NCI-H146 (cell line): ENCODE measurements at places on chromosomes 5 and 9.

DNA sequence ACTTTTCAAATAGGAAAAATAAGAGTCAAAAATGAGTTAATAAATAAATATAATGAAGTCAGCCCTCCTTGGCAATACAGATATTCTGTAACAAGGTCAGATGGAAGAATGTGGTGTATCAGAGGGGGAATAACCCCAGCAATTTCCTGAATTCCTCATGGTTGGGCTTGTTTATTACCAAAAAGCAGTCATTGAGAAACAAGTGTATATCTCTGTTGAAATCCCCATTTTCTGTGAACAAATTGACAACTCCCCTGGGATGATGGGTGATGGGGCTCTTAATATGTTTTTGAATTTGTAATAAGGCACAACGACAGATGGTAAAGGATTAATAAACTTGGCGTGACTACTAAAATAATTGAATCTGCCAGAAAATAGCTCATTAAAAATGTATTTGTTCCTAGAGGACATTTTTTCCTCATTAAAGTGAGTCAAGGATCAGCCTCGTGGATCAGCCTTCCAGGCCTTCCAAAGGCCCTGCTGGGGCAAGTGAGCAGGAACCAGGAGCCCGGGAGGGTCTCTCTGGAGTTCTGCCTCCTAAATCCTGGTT is 34.2 kb downstream of the THBS4 start:
- no peak for DNase-seq

- no peak for DNase-seq
Observed at GRCh38 chr9:71924576-71924975, 13.1 kb downstream of the C9orf85 start.

DNA sequence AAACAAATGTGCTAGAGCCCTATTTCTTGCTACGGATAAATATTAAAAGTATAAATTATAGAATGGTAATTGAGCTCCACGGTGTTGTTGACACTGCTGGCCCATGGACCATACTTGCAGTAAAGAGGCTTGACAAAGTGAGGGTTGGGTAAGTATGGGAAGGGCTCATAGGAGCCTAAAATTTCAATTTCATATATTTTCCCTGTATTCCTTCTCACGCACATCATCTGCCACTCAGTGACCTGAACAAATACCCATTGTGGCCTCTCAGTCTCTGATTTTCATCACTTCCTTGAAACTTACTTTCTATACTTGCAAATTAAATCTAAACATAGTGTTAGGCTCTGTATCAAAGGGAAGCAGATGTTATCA is 116.5 kb downstream of the PIK3R1 start:
- no peak for DNase-seq

DNA sequence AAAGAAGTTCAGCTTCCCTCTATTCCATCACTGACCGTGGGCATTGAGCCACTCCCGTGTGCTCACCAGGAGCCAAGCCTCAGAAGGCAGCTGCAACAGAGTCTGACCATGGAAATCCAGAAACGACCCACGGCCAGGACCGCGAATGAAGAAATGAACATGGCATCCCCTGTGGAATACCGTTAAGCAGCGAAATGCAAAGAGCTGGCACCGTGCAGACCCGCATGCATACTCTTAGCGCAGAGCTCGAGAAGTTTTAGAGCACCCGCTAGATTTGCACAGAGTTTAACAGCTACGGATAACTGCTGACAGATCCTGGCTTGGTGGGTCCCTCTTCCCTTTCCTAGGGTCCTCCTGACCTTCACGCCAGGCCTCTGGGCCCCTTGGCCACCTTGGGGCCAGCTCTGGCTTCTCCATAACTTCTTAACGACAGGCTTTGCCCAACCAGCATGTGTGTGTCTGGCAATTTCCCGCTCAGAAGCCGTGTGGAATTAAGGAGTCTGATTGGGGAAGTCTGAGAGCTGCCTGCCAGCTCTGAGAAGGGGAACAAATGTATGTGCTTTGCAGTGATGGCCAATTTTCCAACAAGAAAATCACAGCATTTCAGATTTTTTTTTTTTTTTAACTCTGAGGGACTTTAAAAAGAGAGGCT is 75.3 kb upstream of the COL5A1 start:
- DNase-seq: no peak

DNA sequence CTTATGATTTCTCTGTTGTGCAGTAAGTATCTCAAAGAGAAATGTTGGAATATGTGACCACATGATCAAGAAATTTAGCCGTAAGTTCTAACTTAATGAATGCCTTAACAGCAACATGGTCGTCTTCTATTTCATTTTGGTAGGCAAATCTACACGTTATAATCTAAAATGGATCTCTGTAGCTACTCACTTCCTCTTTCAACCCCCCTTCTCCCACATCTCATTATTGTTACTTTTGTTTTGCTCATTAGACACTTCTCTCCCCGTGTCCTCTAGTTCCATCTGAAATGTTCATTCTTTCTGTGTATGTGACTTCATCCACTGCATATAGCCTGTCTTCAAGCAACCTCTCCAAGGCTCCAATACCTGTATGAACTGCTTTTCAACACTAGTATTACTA is 27.1 kb upstream of the LPAR1 start:
- no peak for DNase-seq

DNA sequence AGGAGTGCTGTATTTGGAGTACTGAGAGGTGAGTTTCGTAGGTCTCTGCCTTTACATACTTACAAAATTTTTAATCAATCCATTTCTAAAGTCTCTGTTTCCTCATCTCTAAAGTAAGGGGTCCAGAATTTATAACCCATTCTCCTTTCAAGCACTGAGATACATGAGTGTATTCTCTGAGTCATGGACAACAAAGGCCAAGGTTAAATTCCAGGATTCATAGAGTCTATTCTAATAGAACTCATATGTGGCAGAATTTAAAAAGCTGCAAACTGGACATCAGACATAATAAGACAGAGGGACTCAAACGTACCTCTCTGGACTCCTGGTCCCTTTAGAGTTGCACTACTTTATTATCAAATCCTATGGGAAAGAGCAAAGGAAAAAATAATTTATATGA is 112.5 kb upstream of the SLIT3 start:
- DNase-seq: no peak

DNA sequence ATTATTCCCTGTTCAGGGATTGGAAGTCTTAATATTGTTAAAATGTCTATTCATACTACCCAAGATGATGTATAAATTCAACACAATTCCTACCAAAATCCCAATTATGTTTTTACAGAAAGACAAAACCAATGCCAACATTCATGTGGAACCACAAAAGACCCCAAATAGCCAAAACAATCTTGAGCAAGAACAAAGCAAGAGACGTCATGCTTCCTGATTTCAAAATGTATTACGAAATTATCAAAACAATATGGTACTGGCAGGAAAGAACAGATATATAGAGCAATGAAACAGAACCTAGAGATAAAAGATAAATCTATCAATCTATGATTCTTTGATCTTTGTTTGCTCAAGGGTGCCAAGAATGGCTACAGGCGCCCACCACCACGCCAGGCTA is 237.9 kb downstream of the TAF11L14 start:
- no peak for DNase-seq

GRCh38 chr9:97632248-97632984 is 752 bp downstream of the TSTD2 start:
- peak; percentile 81 for DNase-seq

GRCh38 chr5:160044391-160044804 is 35.5 kb downstream of the TTC1 start:
- DNase-seq: no peak

GRCh38 chr9:21316032-21316842 is 11.1 kb upstream of the IFNA5 start:
- DNase-seq: no peak

DNA sequence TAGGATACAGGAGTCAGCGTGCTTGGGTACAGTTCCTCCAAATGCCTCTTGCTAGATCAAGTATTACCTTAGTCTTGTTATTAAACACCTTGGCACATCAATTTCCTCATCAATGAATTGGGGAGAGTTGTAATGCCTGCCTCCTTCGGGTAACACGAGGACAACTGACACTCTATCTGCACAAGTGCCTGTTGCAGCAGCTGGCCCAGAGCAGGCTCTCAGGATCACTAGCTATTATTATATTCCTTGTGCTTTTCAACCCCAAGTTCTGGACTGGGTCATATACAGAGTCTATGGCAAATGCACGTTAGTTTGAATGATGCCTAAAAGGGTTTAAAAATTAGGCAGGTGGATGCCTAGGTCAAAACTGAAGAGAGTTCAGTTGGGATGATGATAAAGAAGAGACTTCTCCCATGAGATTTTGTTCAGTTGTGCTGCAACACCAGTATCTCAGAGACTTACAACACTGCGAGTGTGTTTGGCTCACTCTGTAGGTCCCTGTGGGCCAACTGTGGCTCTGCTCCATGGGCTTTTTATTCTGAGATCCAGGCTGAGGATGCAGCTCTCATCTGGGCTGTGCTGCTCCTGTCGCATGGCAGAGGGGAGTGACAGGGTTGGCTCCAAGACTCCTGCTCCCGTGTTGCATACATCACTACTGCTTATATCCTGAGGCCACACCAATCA is 41.1 kb upstream of the TEX48 start:
- DNase-seq: no peak

GRCh38 chr5:180130291-180130869 is 58.8 kb upstream of the RNF130 start:
- DNase-seq: no peak

- DNase-seq: no peak
Observed at GRCh38 chr9:21549251-21549765, 67.2 kb upstream of the IFNE start.

GRCh38 chr5:54610197-54610944 is 92.8 kb downstream of the SNX18 start:
- DNase-seq: no peak

GRCh38 chr5:172870291-172870714 is 36.3 kb downstream of the ERGIC1 start:
- DNase-seq: no peak

GRCh38 chr9:116705531-116705930 is 18.4 kb downstream of the TRIM32 start:
- DNase-seq: no peak

DNA sequence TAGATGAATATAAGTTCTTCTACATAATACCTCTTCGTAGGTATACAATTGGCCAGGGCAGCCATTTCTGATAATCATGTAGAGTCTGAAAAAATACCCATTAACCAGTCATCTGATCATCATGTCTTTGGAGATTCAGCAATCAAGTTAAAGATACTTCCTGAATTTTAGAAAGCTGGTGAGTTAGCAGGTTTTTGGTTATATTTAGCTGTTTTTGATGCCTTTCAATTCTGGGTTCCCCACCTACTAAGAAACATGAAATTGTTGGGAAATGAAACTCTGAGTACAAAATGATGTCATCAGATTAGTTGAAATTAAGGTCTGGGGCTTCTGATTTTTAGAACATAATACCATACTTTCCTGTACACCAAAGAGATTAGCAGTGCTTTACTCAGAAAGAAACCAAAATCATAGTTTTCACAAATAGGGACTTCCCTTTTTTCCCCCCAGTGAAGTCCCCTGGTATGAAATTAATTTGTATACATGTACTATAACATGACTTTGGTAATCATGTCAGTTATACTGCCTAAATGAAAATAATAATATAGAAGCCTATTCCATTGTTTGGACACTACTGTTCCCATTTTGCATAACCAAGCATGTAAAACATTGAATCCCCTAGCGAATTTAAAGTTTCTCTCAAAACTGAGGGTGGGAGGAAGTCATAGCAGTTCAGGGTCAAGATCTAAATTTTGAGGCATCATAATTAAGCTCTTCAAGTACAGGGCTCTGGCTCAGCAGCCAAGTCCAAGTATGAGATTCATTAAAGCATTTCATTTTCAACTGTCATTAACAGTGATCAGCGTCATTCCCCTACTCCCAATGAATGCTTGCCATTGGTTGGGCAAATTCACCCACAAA is 17.9 kb downstream of the PRLR start:
- DNase-seq: no peak

DNA sequence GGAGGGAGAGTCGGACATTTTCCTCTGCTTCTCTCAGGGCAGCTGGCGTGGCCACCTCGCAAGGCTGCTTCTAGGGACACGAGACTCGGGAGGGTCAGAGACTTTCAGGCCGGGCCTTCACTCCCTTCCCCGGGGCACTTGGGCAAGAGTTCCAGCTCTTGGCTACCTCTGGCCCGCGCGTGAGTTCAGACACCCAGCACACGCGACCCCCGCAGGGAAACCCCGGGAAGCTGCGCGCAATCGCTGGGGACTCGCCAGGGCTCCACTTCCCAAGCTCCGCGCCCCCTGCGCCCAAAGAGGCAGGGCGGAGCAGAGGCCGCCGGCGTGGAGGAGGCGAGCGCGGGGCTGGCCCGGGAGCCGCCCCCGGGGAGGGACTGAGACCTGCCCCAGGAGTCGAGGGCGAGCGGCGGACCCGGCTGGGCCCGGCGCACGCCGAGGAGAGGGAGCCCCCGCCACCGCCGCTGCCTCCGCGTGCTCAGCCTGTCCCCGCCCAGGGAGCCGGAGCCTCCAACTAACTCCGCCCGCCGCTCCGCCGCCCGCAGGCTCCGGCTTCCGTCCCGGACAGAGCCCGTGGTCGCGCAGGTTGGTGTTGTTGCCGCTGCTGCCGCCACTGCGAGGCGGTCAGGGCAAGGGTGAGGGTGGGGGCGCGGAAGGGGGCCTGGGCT is at the start of gene PAM:
Gene PAM (plus strand): TSS at position 539 of the 665 bp plus-strand sequence. CDS start 110,891 bp downstream, outside the sequence.
- peak; percentile 84 for DNase-seq

GRCh38 chr5:151667083-151667482 is 19.6 kb downstream of the SPARC start:
- DNase-seq: no peak

- no peak for DNase-seq
Observed at GRCh38 chr9:72540348-72540873, 19.0 kb downstream of the TMC1 start.

- peak; percentile 93 for DNase-seq
Observed at GRCh38 chr5:124746916-124747790, 714 bp upstream of the ZNF608 start.

- DNase-seq: no peak
Observed at GRCh38 chr5:31984691-31985090, 189.4 kb downstream of the GOLPH3 start.

GRCh38 chr5:88884608-88884877 is 1.6 kb upstream of the MEF2C start:
- DNase-seq: no peak
